ENCODE measurements at places on chromosomes 7 and 10.

DNA sequence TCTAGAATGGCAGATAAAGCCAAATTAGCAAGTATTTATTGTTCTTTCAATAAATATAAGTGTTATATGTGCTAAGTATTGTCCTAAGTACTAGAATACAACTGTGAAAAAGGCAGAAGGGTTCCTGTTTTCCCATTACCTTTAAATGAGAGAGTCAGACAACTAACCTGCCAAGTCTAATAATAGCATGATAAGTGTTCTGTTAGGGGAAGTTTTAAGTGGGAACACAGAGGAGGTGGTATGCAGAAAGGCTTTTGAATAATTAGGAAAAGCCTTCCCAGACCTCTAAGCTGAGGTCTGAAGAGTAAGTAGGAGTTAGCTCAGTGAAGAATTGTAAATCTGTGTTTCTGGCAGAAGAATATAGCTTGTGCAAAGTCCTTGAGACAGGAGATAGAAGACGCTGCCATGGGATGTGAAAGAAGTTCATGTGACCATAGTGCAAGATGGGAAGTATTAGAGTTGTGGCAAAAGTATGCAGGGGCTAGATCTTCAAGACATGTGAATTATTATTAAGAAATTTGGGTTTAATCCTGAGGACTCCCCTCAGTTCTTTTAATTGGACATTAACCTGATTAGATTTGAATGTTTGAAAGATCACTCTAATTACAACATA, 12.5 kb downstream of the SHOC2 start:
- DNase-seq: no peak

DNA sequence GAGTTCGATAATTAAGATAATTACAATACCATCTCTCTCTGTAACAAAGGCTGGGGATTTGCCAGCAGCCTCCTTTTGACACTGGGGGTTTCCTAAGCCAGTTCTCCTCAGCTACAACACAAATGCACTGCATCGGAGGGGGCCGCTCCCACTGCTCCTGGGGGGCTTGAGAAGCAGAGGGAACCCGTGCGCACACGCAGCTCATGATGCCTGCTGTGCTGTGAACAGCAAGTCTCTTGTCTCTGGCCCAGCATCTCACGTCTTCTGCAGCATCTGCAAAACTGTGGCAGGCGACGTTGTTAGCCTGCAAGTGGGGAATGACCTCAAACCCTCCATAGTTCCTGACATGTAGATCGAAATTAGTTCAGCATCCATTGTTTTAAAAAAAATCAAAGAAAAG, 5.5 kb downstream of the VIPR2 start:
- no peak for DNase-seq

DNA sequence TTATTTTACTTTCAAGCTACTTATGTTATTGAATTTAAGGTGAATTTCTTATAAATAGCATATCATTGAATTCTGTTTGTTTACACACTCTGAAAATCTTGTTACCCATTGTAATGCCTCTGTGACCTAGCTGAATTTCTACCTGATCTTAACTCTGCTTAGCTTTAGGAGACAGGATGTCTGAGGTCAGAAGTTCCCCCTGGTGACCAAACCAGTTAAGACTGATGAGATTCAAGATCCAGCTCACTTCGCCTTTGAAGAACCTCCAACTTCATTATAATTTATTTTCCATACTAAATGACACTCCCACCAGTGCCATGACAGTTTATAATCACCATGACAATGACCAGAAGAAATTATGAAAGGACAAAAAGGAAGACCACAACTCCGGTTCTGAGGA, 213.4 kb upstream of the CDC14C start:
- DNase-seq: no peak

- DNase-seq: no peak
Observed at GRCh38 chr10:84589526-84590205, 261.3 kb downstream of the CCSER2 start.

- DNase-seq: no peak
Observed at GRCh38 chr10:131419797-131420196, 108.3 kb upstream of the TCERG1L start.

DNA sequence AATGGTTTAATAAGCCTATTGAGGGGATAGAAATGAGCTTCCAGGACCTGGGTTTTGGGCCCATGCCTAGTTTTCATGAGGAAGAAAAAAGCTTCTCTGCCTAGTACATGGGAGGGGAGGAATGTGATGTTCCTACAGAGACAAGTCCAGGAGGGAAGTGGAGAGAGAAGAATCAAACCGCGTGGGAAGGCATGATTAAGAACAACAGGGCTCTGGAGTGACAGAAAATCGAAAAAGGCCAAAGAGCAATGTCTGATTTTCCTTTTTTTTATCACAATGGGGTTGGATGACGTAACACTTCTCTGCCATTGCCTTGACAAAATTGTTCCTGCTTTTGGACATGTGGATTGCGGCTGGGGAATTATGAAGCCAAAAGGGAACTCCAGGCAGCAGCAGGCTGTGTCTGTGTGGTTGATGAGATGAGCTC, 258.6 kb downstream of the CXCL12 start:
- no peak for DNase-seq

DNA sequence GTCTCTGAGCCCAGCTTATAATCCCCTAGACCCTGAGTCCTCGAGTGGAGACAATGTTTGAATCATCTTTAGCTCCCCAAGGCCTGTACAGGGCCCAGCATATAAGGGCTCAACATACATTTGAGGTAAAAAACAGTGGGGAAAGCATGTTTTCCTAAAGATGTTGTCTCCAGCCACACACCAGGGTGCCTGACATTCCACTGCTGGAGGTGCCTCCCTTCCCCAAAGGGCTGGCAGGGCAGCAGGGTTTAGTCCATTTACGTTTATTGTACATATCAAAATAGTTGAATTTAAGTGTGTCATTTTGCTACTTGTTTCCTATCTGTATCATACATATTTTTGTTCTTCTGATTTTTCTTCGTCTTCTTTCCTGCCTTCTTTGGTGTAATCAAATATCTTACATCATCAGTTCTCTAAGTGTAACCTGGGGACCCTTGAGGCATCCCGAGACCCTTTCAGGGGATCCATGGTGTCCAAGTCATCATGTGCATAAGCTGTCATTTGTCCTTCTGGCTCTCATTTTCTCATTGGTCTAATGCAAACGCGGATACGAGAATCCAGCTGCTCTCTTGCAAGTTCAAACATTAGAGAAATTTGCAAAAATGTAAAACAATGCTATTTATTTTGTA, 101.6 kb downstream of the PDGFA start:
- DNase-seq: no peak

GRCh38 chr7:155815332-155816191, 3.3 kb upstream of the SHH start:
- DNase-seq: no peak

DNA sequence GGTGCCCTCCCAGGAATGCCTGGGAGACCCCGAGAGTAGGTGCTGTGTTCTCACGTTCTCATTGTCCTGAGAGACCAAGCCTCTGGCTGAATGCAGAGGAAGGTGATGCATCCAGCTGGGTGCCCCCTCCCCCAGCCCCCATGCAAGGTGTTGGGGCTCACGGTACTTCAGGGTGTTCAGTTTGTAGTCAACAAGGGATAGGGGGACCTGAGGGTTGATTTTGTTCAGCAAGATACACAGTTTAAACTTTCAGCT, 60.4 kb upstream of the DUSP5 start:
- DNase-seq: no peak

DNA sequence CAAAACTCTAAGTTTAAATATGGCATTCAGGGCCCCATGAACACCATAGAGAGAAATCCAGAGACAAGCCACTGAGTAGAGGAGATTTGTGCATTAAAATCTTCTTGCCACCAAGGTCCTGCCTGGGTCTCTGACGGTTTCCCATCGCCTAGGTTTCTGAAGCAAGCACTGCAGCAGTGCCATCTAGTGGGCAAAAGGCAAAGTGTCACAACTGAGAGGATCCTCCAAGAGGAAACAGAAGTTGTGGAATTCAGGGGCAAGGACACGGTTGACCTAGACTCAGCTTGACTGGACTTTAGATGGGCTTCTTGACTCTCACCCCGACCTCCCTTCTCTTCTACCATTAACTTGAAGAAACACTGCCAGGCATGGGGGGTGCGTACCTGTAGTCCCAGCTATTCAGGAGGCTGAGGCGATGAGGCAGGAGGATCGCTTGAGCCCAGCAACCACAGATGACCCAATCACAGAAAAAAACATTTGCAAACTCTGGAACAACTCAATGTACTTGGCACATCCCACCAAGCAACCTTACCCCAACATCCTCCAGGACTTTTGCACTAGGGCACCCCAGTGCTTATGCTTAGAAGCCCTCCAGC, 604.1 kb downstream of the GALNT17 start:
- no peak for DNase-seq

DNA sequence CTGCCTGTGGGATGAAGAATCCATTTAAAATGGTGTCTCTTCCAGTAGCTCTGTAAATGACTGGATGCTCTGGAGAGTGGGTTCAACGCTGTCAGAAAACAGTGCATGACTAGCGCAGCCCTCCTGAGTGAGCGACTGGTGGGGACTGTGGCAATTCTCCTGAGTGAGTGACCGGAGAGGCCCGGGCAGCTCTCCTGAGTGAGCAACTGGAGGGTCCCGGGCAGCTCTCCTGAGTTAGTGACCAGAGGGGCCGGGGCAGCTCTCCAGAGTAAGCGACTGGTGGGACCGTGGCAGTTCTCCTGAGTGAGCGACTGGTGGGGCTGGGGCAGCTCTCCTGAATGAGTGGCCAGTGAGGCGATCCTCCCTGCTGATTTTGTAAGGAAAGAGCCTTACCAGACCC, 85.5 kb downstream of the WDR37 start:
- DNase-seq: no peak

DNA sequence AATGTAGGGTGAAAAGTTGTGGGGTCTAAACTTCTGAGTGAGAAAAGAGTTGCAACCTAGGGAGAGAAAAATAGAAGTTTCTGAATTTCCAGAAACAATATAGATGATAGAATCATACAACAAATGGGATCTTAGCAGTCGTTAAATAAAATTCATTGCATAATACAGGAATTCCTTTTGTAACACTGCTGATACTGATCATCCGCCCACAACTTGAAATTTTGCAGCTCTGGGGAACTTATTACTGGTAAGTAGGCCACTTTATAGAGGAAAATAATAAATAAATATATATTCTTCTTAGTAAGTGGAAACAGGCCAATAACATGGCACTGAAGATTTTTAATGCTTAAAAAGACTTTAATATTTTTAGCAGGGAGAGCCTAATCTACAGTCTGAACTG, 81.9 kb upstream of the SMIM30 start:
- no peak for DNase-seq

DNA sequence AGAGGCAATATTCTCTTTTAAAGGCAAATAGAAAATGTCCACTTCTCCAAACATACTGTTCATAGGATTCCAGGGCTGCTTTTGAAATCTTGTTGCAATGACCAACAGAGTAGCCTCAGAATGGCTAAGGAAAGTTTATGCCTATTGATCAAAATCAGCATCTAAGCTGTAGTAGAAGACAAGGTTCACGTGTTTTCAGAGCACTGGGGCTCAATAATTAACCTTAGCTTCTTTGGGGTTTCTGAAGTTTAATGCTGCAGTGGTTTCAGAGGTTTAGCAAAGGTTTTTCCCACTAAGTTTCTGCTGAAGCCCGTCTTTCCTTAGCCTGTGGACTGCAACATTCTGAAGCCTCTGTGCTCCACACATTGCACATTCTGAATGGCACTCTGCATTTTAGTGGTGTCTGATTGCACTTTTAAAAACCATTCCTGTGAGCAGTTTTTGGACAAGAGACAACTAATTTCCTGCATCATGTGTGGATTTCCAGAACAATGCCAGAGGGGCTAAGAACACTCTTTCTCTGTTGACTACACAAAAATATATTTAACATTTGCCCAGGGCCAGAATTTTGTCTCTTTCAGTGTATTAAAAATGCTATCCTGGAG, 342.5 kb downstream of the PTEN start:
- no peak for DNase-seq

All from activated CD4-positive, CD25-positive, alpha-beta regulatory T cell (primary cell).